Fibroblast of skin of right quadriceps (primary cell): ENCODE measurements at places on chromosomes 6 and 20.

DNA sequence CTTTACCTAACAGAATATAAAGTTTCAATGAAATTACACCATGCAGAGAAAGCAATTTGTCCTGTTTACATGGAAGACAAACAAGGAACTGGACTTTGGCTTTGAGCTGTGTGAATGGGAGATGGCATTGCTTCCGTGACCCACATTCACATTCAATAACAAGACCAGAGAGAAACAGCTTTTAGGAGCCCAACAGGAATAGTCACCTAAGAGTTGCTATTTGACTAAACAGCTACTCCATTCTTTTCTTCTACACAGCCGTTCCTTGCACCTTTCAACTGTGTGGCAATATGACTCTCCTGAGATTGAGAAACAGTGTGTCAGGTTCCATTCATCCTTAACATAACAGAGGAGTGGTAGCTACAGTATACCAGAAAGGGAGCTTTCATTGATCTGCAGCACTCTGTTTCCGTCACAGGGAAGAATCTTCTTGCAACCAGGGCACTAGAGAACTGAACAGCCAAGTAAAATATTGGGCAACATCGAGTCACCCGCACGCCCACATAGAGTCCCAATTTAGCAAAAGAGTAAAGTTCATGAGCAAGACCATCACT is 355.1 kb downstream of the HAO1 start:
- no peak for DNase-seq

- DNase-seq, result no peak
Measured at GRCh38 chr20:34883087-34883688, 6.8 kb downstream of the ACSS2 start.

- DNase-seq, result no peak
Measured at GRCh38 chr20:50194422-50194830, 3.8 kb downstream of the CEBPB start.

DNA sequence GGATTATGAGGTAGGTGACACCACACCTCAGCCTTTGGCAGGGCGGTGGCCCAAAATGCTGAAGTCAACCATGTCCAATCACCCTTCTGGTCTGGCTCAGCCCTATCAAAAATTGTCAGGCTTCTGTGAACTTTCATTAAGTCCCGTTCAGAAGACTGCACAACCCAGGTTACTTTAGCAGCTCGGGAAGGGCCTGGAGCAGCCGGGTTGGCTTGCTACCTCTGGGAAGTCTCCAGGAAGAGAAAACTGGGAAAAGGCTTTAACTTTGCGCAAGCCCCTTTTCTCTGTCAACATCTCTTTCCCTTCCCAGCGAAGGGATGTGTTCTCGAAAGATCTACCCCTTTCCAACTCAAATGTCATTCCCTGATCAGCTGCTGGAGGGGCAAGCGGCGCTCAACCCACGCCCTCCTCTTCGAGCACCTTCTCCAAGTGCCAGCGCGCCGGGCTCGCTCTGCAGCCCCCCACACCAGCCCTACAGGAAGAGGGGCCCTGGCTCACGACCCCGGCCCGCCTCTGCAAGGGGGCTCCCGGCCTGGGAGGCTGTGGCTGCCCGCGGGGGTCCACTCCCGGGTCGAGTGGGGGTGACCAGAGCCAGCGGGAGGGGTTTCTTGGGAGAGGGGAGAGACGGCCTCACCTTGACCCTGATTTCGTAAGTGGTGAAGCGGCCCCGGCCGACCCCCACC is 573 bp downstream of the SNX3 start:
- peak; percentile 44 for DNase-seq

DNA sequence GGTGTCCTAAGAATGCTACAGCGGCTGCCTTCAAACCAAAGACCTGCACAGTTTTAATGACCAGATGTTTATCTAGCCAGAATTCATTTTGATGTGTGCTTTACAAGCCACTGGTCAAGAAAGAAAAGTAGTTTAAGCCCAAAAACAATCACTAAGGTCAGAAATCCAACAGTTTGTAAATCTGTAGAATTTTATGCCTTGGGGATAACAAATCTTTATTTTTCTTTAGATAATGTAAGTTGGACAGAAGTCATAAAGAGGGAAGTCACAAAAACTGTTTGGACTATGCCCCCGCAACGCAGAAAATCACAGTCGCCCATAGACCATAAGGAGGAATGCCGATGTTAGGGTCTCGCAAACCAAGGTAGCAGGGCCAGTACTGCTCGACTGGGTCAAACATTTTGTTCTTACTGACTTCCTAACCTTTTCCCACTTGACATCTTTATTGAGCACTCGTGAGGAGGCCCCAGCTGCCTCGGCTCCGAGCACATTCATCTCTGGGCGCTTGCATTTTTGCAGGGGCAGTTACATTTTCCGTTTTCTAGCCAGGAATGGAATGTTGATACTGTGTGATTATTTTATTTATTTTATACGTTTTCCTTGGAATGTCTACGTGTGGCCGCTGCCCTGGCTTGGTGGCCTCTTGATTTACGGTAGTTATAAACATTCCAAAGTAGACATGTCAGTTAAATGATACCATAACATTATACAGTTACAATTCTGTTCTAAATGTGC is 56.7 kb upstream of the APCDD1L start:
- DNase-seq, result peak; percentile 87

DNA sequence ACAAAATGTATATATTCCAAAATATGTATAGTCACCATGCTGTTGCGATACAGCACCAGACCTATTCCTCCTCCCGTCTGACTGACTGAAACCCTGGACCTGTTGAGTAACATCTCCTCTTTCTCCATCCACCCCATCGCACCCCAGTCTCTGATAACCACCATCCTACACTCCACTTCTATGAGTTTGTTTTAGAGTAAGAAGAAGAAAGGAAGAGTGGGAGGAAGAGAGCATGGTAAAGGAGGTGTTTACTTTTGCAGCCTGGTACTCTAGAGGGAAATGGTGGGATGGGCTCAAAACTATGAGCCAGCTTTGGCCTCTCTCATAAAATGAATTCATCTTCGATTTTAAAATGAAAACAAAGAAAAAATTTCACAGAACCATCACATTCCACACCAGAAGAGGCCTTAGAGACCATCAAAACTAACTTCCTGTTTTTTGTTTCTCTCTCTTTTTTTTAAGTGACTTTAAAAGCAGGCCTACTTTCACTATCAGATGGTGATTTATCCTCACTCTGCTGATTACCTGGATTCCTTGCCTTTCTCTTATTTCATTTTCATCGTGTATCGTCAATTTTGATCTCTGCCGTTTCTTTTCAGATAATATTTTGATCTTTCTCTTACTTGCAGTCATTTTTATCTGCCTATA is 16.8 kb upstream of the FUCA2 start:
- no peak for DNase-seq

GRCh38 chr20:62282103-62282502 is 20.7 kb upstream of the ADRM1 start:
- no peak for DNase-seq

DNA sequence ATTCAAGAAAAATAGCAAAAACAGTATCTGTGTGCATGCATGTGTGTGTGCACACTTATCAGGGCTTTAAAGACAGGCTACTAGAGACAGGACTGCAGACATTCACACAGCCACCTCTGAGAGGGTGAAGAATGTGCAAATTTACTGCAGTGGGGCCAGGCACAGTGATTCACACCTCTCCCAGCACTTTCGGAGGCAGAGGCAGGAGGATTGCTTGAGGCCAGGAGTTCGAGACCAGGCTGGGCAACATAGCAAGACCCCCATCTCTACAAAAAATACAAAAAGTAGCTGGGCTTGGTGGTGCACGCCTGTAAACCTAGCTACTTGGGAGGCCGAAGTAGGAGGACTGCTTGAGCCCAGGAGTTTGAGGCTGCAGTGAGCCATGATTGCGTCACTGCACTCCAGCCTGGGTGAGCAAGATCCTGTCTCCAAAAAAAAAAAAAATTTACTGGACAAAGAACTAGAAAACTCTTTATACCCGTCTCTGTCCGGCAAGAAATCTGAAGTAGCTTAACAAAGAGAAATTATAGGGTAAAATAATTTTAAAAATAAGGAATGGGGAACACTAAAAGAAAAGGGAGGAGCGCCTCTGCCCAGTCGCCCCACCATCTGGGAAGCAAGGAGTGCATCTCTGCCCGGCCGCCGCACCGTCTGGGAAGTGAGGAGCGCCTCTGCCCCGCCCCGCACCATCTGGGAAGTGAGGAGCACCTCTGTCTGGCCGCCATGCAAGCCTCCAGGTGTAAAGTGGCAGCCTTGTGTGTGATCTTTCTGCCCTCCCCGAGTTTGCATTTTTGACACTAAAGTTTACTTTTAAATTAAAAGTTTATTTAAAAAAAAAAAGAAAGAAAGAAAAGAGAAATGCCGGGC is 105.1 kb downstream of the ZMYND8 start:
- DNase-seq, result no peak

DNA sequence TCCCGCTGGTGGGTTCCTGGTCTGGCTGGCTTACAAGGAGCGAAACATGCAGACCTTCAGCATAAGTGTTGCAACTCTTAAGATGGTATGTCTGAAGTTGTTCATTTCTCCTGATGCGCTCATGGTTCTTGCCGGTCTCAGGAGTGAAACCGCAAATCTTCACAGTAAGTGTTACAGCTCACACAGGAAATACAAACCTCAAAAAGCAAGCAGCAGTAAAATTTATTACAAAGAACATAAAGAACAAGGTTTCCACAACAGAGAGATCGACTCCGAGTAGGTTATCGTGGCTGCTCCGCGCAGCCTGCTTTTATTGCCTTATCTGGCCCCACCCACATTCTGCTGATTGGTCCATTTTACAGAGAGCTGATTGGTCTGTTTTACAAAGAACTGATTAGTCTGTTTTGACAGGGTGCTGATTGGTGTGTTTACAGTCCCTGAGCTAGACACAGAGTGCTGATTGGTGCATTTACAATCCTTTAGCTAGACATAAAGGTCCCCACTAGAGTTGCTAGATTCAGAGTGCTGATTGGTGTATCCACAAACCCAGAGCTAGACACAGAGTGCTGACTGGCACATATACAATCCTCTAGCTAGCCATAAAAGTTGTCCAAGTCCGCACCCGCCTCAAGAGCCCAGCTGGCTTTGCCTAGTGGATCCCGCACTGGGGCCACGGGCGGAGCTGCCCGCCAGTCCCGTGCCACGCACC is 39.2 kb downstream of the TRIM27 start:
- DNase-seq, result no peak

DNA sequence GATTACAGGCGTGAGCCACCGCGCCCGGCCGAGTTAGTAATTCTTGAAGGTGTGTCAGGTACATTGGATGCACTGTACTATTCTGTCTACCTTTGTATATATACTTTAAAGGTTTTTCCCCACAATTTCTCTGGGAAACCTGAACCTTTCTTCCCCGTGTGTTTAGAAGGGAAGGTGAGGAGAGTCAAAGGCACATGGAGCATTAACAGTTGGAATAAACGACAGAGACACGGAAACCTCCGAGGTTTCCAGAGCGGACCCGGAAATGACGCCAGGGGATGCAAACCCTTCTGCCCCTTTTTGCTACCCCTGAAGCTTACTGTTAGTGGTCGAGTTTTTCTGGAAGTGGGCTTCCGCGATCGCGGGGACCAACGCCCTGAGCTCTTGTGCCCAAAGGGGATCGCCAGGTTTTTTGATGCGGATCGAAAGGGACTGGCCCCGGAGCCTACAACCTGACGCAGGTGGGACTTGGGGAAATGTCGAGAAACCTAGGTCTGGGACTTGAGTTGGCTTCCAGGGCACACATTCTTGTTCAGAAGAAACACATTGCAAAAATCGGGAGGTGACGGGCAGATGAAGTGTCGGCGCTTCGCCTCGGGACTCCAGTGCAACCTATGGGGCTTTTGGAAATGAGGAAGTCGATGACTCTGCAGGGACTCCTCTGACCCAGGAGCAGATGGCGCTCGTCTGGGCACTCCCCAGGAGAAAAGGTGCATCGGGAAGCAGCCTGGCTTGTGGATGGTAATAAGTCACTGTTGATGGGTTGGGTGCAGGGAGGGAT is 218.2 kb downstream of the OR2B2 start:
- no peak for DNase-seq

- DNase-seq, result no peak
Measured at GRCh38 chr6:52243282-52243893, 912 bp downstream of the IL17F start.

DNA sequence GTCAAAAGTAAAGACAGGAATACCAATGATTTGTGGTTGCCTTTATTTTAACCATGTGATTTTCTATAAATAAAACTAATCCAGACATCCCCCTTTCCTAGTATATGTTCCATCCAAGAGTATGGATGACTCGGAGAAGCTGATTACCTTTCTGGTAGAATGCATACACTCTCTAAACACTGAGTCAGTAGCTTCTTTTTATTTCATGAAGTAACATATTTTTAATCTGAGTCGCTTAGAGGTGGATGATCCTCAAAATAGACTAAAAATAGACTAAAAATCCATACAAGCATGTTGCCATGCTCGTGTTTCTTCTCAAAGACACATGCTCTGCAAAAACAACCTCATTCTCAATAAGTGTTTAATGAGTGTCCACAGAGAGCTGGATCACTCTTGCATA is 263.7 kb downstream of the COL12A1 start:
- DNase-seq, result peak; percentile 65

DNA sequence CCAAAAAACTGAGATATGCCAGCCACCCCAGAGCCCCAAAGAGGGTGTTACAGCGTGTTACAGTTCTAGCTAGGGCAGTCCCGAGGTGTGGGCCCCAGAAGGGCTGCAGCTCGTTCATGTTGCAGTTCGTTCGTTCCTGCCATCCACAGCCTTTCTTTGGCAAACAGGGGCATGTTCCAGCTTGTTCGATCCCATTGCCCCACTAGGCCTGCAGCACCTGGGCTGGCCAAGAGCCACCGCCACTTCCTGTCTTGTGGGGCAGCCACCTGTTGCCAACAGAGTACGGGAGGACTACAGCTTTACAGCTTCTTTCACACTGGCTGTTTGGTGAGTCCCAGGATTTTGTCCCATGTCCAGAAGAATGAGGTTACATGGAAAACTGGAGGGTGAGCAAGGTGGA is 198.1 kb downstream of the MMUT start:
- DNase-seq, result no peak

DNA sequence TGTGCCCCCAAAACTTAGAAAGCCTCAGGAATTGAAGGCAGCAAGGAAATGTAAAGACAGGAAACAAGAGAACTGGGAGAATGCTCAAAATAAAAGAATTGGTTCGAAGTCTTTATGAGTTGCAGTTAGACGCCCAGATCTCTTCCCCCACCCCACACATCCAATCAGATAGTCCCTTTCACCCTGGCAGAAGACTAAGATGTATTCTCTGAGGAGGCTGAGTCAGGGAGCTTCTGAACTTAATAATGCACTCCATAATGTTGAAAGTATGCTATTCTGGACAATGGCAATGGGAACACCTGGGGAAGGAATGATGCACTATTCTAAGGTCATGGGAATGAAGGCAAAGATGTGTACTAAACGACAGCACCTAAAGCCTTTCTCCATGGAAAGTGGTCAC is 173.6 kb downstream of the MTFR2 start:
- DNase-seq, result peak; percentile 84

GRCh38 chr6:22145823-22146677 is 150.8 kb downstream of the PRL start:
- DNase-seq, result peak; percentile 85
